Left renal pelvis (tissue), 4 donors: ENCODE measurements at places on chromosomes 4 and X. TPM values are rescaled to one million over a fixed set of nuclear protein-coding genes. Genes with fewer than 3 reads are reported as not detected.

The NKRF gene
- 17.4 TPM for polyA plus RNA-seq

The TCEAL3 gene
- polyA plus RNA-seq: 30.8 TPM

- DNase-seq: no peak
Measured at GRCh38 chrX:34874763-34875162, 67.8 kb upstream of the FAM47B start.

DNA sequence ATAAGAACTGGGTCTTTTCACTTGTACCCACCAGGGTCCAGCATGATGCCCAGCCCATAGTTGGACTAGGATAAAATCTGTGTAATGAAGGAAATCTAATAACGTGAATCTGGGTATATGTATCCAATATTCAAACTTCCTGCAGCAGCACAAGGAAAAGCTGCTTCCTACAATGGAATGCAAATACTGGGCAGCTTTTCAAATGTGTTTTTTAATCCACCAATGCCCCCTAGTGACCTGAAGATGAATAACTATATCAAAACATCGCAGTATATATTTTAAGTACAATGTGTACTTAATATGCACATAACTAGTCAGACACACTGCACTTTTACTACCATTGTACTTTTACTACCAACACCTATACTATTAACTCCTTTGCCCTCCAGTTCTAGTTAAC lies 5.3 kb downstream of the APOO start:
- DNase-seq: no peak

DNA sequence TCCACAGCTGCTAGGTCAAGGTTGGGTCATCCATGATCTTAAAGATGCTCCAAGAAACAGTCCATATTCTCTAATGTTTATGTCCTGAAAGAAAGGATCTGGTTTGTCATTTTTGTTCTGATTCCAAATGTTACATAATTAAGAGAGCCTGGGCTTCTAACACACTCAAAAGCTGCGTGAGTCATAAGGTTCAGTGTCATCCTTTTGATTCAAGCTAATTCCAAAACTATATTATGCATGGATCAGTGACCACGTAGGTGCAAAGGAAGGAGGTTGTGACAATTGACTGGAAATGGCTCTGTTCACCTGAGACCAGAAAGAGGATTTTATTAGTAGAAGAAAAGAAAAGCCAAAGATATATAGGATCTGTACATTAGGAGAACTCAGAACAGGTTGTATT lies 268.7 kb upstream of the GK2 start:
- DNase-seq: no peak
